Urothelium cell line (cell line): ENCODE measurements at places on chromosomes 3 and 15.
A peak's percentile ranks its signal among the peaks of the same experiment; 100 is the strongest.

GRCh38 chr3:24128199-24129005, 183.3 kb downstream of the NR1D2 start:
- DNase-seq = no peak

DNA sequence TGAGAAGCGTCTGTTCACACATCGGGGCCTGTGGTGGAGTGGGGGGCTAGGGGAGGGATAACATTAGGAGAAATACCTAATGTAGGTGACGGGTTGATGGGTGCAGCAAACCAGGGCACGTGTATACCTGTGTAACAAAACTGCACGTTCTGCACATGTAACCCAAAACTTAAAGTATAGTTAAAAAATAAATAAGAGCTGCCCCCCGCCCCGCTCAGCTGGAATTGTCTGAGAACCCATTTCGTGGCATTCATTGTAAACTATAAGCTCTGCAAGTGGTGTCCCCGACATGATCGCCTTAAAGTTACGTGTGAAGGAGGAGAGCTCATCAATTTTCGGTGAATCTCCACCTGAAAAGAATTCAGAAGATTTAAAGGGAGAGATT, 7.3 kb upstream of the LIPH start:
- DNase-seq = no peak

- DNase-seq = no peak
These were observed 140.9 kb downstream of the PLCL2 start for GRCh38 chr3:17025594-17026139.

GRCh38 chr3:186184021-186184420, 75.1 kb upstream of the ETV5 start:
- no peak for DNase-seq

DNA sequence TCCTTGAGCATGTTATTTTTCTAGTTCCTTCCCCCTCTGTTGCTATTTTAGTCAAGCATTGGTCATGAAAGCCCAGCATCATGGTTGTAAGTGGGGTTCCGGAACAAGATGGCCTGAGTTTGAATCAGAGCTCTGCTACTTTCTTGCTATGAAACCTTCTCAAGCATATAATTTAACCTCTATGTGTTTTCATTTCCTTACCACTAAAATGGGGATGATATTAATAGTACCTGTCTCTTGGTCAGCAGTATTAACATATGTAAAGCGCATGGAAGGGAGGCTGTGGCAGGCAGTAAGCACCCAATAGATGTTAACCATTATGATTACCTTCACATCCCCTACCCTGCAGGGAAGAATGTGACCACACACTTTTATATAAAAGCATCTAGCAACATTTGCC, 14.3 kb upstream of the SPRED1 start:
- no peak for DNase-seq

GRCh38 chr3:10992943-10993728, 588 bp downstream of the SLC6A1 start:
- no peak for DNase-seq

DNA sequence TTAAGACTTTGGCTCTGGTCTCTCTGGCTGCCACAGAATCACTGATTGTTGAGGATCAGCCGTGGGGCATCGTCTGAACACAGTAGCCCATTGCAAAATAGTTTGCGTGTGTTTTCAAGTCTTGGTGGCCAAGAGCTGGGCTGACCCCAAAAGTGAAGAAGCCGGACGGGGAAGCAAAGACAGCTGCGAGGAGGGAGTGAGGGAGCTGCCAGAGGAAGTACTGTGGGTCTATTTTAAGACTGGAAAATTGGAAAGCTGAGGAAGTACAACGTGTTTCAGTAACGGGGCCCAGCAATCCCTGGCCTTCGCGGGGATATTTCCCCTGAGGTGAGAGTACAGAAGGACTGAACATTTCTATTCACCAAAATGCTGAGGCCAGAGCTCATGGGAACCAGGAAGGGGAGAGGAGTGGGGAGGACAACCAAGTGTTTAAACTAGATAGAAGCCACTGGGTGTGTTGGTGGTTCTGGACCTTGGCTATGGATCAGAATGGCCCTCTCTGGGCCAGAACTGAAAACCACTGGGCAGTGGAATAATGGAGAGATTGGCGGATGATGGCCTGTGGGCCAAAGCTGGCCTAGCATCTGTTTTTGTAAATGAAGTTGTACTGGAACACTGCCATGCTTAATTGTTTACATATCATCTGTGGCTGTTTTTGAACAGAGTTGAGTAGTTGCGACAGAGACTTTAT, 34.1 kb upstream of the LIMD1 start:
- no peak for DNase-seq

DNA sequence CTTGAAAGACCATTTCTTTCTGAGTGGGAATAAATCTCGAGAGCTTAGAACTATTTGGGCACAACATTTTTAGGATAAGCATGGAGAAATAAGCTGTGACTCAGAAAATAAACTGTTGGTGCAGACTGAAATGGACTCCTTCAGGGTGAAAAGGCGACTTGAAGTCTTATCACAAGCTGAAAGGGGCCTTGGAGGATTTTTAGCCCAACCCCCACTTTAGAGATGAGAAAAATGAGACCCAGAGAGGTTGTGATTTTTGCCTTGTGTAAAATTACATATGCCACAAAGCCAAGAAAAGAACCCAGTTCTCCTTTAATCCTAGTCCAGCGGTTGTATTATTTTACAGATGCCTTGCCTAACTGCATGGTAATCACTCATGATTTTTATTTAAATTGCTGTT, 1.5 kb downstream of the ATP1B3 start:
- DNase-seq = no peak

- DNase-seq = no peak
These were observed 54.3 kb downstream of the NCEH1 start for GRCh38 chr3:172656602-172657001.

- no peak for DNase-seq
These were observed 30.4 kb downstream of the PSTPIP1 start for GRCh38 chr15:77025083-77025901.

DNA sequence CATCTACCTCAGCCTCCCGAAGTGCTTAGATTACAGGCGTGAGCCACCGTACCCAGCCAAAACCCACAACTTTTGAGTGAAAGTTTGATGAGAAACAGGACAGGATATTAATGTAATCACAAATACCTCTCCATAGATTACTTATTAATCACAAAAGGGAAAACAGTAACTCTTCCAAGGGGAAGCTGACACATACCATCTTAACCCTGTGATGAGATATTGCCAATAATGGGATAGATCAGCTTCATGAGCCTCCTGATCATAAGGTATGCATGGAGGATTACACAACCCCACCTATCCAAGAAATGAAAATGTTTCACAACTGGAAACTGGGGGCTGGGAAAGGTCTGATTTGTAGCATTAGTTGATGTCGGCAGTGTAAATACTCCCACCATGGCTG, 131.5 kb downstream of the FRMD4B start:
- DNase-seq = no peak

GRCh38 chr3:105853801-105854432, 14.9 kb downstream of the CBLB start:
- DNase-seq = no peak

- DNase-seq = no peak
These were observed 151.4 kb downstream of the SNRPN start for GRCh38 chr15:25106209-25106608.

DNA sequence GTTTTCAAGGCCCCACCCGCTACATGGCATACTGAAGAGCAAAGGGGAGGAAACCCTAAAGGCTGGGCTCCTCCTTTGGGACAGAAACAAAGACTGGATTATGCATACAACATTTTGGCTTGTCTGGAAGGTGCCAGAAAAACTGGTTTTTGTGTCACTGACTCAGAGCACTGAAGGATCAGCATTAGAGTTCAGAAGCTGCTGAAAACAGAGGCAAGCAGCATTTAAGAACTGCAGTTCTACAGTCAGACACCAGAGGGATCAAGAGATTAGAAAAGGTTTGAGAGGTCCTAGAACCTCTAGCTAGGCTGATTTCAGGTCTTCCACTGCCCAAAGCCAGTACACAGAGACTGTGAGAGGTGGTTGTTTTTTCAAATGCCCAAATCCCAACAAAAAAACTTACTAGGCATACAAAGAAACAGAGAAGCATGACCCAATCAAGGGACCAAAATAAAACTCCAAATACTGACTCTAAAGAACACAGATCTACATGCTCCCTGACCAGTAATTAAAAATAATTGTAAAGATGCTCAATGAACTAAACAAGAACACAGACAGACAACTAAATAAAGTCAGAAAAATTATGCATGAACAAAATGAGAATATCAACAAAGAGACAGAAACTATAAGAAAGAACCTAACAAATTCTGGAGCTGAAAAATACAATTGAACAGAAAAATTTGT, 91.2 kb downstream of the SENP2 start:
- peak; percentile 74 for DNase-seq

DNA sequence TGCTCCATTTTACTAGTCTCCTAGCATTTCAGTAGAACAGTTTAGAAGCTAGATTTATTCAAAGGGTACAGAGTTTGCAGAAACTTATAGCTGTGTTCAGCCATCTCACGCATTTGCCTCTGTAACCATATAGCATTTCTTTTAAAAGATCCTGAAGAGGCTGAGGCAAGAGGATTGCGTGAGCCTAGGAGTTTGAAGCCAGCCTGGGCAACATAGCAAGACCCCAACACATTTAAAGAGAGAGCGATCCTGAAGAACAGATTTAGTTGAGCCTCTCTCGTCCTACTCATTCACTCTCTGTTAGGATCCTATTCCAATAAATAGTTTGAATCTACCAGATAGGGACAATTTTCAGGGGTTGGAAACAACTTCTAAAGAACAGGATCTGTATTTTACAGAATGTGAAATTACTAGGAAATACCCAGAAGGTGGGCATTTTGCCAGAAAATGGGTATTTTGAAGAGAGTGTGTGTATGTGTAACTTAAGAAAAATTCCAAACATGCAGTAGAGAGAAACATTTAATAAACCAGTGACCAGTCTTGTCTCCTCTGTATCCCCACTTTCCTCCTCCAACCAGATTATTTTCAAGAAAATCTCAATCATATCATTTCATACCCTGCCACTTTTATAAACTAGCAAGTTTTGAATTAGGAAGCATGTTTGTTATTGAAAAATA, 4.5 kb downstream of the EIF3J start:
- DNase-seq = peak; percentile 11

- DNase-seq = no peak
These were observed 1.3 kb downstream of the PIK3CA start for GRCh38 chr3:179149406-179149867.

DNA sequence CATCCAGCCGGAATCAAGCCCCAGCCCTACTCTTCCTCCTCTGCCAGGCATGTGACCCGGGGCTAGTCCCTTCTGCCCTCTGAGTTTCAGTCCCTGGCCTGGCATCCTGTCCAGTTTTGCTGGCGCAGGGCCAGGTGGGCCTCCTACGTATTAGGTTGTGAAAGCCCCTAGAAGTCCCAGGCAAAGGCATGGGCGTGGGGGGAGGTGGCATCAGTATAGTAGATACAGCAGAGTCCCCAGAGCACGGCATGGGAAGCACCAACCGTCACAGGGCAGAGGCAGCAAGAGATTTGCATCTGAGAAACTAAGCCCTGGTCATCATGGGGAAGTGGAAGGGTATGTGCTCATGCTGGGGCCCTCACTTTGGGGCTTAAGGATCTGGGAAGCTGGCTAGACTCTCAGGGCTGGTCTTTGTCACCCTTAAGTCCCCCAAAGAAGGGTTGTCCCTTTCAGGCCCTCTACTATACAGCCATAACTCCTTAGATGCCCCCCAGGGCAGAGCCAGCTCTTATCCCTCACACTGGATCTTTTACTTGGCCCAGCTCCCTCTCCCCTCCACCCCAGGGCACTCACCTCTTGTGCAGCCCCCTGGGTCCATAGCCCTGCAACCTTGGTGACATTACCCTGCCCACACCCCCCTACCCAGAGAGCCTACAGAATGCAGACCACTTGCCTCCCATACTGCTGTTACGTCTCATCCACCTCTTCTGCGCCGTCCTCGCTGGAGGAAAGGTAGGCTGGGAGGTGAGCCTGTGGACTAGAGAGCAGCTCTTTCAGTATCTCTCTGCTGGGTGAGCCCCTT, 11.3 kb downstream of the NBEAL2 start:
- DNase-seq = no peak

DNA sequence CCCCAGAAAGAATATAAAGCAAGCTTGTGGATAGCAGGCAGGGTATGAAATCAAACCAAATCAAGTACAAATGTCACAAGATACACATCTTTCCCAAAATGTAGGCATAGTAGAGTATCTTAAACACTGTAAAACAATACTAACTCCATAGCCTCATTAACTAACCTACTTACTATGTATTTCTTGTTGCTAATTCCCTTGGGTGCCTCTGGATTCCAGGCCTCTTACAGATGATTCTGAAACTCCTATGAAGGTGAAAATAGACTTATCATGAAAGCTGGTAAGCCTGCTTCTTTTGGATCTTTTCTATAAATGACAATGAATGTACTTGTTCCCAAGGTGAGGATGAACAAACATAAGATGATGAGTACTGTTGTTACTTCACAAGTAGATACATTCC, 93.8 kb downstream of the FRMD5 start:
- DNase-seq = no peak

- DNase-seq = no peak
These were observed 66.8 kb upstream of the HACD2 start for GRCh38 chr3:123651449-123652341.

GRCh38 chr3:99845331-99845730, 27.7 kb downstream of the CMSS1 start:
- no peak for DNase-seq

DNA sequence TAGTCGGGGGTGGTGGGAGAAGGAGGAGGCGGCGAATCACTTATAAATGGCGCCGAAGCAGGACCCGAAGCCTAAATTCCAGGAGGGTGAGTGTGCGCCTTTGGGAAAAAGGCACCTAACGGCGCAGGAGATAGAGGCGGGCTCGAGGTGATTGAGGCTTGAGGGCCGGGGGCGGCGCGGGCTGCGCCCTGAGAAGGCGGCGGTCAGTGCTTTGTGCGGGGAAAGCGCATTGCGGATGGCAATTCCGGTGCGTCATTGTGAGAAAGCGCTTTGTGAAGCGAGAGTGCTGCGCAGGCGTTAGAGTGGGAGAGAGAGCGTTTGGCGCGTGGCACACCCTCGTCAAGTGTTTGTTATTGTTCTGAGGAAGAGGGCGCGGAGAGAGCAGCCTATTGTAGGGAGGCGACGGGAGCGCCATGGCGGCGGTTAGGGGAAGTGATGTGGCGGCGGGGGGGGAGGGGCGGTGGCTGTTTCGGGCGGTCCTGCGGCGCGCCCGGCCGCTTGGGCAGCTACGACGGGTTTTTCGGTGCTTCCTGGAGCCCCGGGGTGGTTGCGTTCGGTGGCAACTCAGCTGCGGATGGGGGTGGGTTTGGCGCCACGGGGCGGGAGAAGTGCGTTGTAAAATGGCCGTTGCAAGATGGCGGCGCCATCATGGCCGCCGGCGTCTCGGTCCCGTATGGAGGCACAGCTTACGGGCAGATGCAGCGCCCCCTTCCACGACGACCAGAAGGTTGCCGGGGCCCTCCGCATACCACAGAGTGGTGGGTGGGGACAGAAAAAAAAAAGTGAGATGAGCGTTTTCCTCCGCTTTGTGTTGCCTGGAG, 492 bp downstream of the MORF4L1 start:
- peak; percentile 84 for DNase-seq
